ENCODE measurements at places on chromosomes 16 and 17. TPM values are rescaled to one million over a fixed set of nuclear protein-coding genes. Genes with fewer than 3 reads are reported as not detected.

GRCh38 chr17:43427362-43428043 is 28.7 kb downstream of the ARL4D start:
- no peaks in the 10 kb centered on the region for H3K4me1 ChIP-seq
- peaks cover 28% of the 10 kb centered on the region for H3K27me3 ChIP-seq
- no peaks in the 10 kb centered on the region for H3K36me3 ChIP-seq
- H3K27ac ChIP-seq: no peak overlapping the region

GRCh38 chr17:7858522-7858810 is 663 bp downstream of the CYB5D1 start:
- H3K36me3 ChIP-seq: peaks cover 7% of the 10 kb centered on the region
- no peak overlapping the region for H3K4me3 ChIP-seq
- no peak overlapping the region for H3K27ac ChIP-seq
- peak; percentile 36 for DNase-seq

- H3K27ac ChIP-seq: peak within 1 kb of the TSS; percentile 96
- peak; percentile 99 for DNase-seq
- H3K36me3 ChIP-seq: peaks cover 17% of the 10 kb centered on the region
- peak within 1 kb of the TSS; percentile 92 for H3K4me3 ChIP-seq
- H3K4me1 ChIP-seq: peaks cover 22% of the 10 kb centered on the region
- no peaks in the 10 kb centered on the region for H3K27me3 ChIP-seq
Observed at GRCh38 chr16:4416200-4417032, at the start of gene CORO7. CORO7 (minus strand) TSS chr16:4416596; CDS start chr16:4416518, 78 bp downstream.

GRCh38 chr16:54772400-54772799 is 158.3 kb upstream of the IRX5 start:
- no peaks in the 10 kb centered on the region for H3K36me3 ChIP-seq
- no peaks in the 10 kb centered on the region for H3K4me1 ChIP-seq
- no peak overlapping the region for H3K4me3 ChIP-seq
- no peak for DNase-seq
- no peaks in the 10 kb centered on the region for H3K27me3 ChIP-seq

DNA sequence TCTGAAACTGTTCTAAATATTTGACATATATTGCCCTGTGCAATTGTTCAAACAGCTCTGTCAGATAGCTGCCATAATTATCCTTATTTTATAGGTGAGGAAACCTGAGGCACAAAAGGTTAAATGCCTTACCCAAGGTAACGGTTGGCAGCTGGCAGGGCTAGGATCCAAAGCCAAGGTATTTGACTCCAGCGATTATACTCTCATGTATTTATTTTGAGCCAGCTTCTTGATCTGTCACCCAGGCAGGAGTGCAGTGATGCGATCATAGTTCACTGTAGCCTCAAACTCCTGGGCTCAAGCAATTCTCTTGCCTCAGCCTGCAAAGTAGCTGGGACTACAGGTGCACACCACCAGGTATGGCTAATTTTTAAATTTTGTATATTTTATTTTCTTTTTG is 7.2 kb downstream of the ENO3 start:
- no peak for DNase-seq
- H3K27ac ChIP-seq: no peak overlapping the region
- no peak overlapping the region for H3K4me3 ChIP-seq
- H3K4me1 ChIP-seq: peaks cover 9% of the 10 kb centered on the region
- H3K36me3 ChIP-seq: peaks cover 20% of the 10 kb centered on the region

The RANGRF gene
- total RNA-seq: 43.6 TPM

DNA sequence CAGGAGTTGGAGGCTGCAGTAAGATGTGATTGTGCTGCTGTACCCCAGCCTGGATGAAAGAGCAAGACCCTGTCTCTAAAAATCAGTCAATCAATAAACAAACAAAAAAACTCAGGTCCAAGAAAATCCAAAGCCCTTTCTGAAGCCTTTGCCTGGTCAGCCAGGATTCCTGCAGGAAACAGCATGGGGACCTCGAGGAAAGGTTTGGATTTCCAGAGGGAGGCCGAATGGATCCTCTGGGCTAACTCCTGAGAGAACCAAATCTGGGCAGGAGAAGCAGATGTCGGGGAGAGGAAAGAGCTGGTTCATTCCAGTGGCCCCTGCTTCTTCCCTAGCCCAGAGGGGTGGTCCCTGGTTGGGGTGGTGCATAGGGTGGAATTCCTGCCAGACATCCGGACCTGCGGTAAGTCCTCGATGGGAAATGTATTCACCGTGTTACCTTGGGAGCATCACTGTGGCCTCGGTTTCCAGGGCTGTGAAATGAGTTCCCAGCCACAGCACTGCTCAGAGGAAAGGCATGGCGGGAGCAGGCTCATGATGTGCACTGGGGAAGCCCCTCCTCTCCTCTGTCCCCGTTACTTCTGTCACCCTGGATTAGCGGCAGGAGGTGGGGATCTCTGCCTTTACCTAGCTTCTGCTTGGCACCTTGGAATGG is 75.1 kb downstream of the CYLD start:
- no peak overlapping the region for H3K4me3 ChIP-seq
- no peak overlapping the region for H3K27ac ChIP-seq
- H3K36me3 ChIP-seq: no peaks in the 10 kb centered on the region
- H3K27me3 ChIP-seq: no peaks in the 10 kb centered on the region

- no peaks in the 10 kb centered on the region for H3K4me1 ChIP-seq
- DNase-seq: no peak
- no peak overlapping the region for H3K27ac ChIP-seq
- no peaks in the 10 kb centered on the region for H3K27me3 ChIP-seq
- H3K4me3 ChIP-seq: no peak overlapping the region
- H3K36me3 ChIP-seq: no peaks in the 10 kb centered on the region
Observed at GRCh38 chr16:5900046-5900445, 802.5 kb upstream of the EEF2KMT start.

Data from activated naive CD8-positive, alpha-beta T cell treated with anti-CD3 and anti-CD28 coated beads, Interleukin-2, amount 10 ng/mL, durations not matched to agents 7 days and 5 days (primary cell).